Endodermal cell (in vitro differentiated cells): ENCODE measurements at places on chromosomes 1 and 21. TPM values are rescaled to one million over a fixed set of nuclear protein-coding genes. Genes with fewer than 3 reads are reported as not detected.
A peak's percentile ranks its signal among the peaks of the same experiment; 100 is the strongest.

FOXD3 gene
- total RNA-seq, result 0.49 to 1.1 TPM (median 0.49 TPM) in 3 replicates

DNA sequence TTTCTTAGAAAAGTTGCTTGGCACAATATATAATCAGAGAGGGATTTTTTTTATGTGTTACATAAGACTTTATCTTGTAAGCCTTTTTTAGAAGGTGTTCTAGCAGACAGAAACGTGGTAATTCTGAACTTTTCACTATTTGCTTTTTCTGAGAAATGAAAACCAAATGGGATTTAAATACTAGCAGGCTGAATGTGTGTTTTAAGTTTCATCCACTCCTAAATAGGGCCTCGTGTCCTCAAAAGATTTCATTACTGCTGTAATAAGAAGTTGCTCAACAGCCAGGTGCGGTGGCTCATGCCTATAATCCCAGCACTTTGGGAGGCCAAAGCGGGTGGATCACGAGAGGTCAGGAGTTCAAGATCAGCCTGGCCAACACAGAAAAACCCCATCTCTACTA lies 44.7 kb upstream of the FMO2 start:
- H3K4me3 ChIP-seq, result no peak overlapping the region
- H3K27me3 ChIP-seq, result no peaks in the 10 kb centered on the region
- H3K36me3 ChIP-seq, result no peaks in the 10 kb centered on the region
- no peak overlapping the region for H3K27ac ChIP-seq
- no peaks in the 10 kb centered on the region for H3K4me1 ChIP-seq

DNA sequence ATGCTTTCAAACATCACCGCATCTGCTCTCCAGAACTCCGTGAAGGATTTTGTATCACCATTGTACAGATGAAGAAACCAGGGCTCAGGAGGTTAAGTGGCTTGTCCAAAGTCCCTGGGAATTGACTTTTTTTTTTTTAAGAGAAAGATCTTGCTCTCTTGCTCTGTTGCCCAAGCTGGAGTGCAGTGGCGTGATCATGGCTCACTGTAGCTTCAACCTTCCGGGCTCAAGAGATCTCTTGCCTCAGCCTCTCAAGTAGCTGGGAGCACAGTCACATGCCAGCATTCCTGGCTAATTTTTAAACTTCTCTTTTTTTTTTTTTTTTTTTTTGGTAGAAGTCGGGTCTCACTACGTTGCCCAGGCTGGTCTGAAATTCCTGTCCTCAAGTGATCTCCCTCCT lies 6.9 kb upstream of the TAS1R2 start:
- no peaks in the 10 kb centered on the region for H3K36me3 ChIP-seq
- H3K4me1 ChIP-seq, result no peaks in the 10 kb centered on the region
- no peak overlapping the region for H3K27ac ChIP-seq
- DNase-seq, result no peak

SPATA46 gene
- not detected in 3 replicates for total RNA-seq

NID1 gene
- total RNA-seq, result 12.3 to 14.8 TPM (median 12.7 TPM) in 3 replicates

DNA sequence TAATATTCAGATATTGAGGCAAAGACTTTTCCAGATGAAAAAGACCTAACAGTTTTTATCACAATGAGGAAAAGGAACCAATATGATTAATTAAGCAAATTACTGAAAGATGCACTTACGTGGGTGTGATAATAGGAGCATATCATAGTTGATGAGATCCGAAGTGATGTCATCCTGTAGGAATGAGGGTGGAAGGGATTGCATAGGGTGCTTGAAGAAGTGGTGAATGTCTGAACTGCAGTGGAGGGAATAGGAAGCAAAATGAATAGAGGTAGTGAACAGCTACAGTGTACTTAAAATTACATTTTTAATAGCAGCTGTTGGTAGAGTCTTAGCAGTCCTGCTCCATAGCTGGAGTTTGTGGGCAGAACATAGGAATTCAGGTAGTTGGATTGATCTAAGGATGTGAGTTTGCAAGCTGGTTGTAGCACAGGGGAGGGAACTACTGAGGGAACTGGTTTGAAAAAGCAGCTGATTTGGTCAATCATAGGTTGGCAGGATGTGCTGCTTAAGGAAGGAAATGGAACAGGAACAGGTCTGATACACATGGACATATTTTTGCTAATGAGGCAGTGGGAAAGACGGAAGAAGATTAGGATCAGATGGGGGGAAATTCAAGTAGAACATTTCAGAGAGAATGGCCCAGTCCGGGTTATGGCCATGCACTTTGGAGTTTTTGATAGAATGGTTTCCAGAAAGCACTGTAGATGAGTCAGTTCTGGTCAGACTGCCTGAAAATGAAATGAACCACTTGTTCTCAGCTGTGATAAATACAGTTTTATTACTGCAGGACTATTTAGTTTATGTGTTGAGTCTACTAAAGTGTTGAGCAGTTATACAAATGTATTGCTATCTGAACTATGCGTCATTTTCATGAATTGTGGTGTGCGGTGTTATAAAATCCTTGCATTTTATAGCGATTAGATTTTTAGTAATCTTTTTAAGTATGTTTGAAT lies 155.8 kb downstream of the RYR2 start:
- no peak overlapping the region for H3K4me3 ChIP-seq
- no peak overlapping the region for H3K27ac ChIP-seq
- H3K4me1 ChIP-seq, result peaks cover 15% of the 10 kb centered on the region
- H3K36me3 ChIP-seq, result no peaks in the 10 kb centered on the region
- DNase-seq, result peak; percentile 50

DNA sequence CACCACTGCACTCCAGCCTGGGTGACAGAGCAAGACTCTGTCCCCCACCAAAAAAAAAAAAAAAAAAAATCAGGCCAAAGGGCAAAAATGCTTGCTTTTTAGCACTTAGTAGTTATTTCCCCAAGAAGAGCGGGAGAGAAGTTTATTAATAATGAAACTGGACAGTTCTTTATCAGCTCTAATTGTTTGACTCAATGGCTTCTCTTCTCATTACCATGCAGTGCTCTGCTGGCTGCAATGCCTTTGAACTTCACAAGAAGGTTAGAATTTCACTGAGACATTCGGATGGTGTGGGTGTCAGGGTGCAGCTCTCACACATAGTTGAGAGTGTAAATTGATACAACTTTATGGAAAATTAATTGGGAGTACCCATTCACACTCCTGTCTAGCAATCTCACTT lies 63.7 kb downstream of the EDARADD start:
- H3K27ac ChIP-seq, result no peak overlapping the region
- H3K4me3 ChIP-seq, result no peak overlapping the region
- H3K36me3 ChIP-seq, result no peaks in the 10 kb centered on the region

DNA sequence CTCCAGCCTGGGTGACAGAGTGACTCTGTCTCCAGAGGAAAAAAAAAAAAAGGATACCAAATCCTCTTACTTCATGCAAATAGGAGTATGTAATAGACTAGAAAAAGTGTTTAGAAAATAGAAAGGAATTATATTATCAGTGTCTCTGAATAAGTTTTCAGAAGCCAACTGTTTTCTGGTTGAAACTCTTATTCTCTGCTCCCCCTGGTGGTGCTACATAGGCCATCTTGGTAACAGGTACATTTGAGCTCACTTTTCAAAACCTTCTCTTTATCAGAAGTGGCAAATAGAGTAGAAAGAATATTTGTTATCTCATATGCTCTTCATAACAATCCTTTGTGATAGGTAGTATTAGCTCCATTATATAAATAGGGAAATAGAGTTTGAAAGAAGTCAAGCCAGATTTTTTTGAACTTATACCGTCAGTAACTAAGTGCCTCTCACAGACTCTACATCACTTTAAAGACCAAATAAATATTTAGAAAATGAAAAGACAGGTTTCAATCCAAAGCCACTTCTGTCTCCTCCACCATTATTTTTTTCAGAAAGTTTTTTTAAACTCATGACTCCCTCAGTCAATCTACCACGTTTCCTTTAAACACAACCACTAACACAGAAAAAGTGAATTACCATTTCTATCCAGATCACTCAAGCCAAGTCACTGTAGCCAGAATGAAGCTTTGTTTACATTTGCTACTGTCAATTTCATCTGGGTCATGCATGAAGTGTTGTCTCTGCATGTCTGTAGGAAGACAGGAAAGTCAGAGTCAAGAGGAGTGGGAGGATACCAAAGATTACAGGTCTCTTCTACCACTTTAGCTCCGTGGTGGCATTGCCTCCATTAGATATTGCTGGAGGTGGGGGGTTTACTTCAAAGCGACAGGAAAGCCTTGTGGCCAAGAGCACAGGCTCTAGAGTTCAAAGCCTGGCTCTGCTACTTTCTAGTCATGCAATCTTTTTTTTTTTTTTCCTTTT lies 45.6 kb downstream of the IL23R start:
- no peaks in the 10 kb centered on the region for H3K27me3 ChIP-seq
- DNase-seq, result peak; percentile 61
- H3K27ac ChIP-seq, result no peak overlapping the region

DNA sequence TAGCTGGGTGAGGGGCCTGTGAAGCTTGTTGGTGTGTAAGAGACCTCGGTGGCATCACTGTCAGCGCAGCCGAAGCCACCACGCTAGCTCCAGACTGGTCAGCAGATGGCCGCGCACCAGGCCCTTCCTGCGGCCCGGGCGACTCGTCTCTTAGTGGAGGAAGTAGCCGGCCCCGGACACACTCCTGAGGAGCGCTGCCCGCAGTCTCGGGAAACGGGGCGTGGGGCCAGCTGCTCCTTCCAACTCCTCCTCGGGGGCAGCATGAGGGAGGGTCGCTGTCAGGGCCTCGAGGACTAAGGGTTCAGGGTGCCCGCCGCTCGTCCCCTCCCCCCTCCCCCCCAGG lies 20.4 kb downstream of the H3-3A start:
- H3K27me3 ChIP-seq, result peaks cover 18% of the 10 kb centered on the region
- H3K36me3 ChIP-seq, result no peaks in the 10 kb centered on the region
- peak; percentile 85 for DNase-seq
- H3K4me3 ChIP-seq, result peak overlapping the region; percentile 80
- no peak overlapping the region for H3K27ac ChIP-seq

SPRR1B gene
- not detected in 2 replicates for total RNA-seq

ATF3 gene
- total RNA-seq, result 12.6 to 151 TPM (median 14.7 TPM) in 3 replicates

SYTL1 gene
- total RNA-seq, result 6.7 to 8.7 TPM (median 7.5 TPM) in 3 replicates

TTF2 gene
- 71.9 and 72.4 TPM in 2 replicates for total RNA-seq

- H3K27ac ChIP-seq, result no peak overlapping the region
- no peaks in the 10 kb centered on the region for H3K36me3 ChIP-seq
- no peak for DNase-seq
- peaks cover 18% of the 10 kb centered on the region for H3K4me1 ChIP-seq
Measured at GRCh38 chr1:22831729-22832413, 121.2 kb downstream of the EPHB2 start.

THEM5 gene
- not detected in 2 replicates for total RNA-seq

DNA sequence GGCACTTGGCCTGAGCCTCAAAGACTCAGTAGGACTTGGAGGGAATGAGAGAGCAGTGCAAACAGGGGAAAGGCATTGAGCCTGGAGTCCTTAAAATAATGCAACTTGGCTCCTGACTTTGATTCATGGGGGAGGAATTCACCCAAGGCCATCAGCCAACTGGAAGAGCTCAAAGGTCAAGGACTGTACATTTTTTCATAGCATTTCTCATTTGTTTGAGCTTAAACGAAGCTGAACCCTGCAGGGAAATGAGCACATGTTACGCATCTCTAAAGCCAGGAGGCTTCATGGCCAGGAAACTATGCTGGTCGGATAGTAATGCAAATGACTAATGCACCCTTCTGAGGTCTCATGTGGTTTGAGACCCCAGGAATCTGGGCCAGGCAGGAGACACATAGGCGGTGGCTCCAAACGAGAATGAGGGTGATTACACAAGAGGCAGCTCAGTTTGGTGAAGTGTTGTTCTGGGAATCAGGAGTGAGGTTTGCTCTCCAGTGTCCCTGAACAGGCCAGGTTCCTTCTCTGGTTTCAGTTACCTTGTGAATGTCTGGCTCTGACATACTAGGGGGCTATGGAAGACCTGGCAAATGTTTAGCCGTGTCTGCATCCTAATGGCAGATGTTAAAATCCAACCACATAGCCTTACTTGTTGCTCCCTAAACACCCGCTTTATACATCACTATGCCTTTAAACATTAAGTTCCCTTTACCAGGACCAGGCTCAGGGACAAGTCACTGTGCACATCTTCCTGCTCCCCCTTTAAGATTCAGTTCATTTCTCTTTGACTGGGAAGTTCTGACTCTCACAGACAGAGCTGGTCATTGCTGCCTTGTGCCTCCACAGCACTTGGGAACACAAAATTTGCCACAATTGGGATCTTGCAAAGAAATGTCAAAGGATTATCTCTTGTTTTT lies 503.9 kb upstream of the USP24 start:
- H3K27me3 ChIP-seq, result peaks cover 12% of the 10 kb centered on the region
- H3K36me3 ChIP-seq, result no peaks in the 10 kb centered on the region
- H3K27ac ChIP-seq, result no peak overlapping the region
- peak; percentile 60 for DNase-seq
- no peaks in the 10 kb centered on the region for H3K4me1 ChIP-seq
